ENCODE measurements at places on chromosomes 7 and 10. TPM values are rescaled to one million over a fixed set of nuclear protein-coding genes. Genes with fewer than 3 reads are reported as not detected.

GRCh38 chr10:106198275-106198674, 966.2 kb downstream of the SORCS1 start:
- no peak for DNase-seq

DNA sequence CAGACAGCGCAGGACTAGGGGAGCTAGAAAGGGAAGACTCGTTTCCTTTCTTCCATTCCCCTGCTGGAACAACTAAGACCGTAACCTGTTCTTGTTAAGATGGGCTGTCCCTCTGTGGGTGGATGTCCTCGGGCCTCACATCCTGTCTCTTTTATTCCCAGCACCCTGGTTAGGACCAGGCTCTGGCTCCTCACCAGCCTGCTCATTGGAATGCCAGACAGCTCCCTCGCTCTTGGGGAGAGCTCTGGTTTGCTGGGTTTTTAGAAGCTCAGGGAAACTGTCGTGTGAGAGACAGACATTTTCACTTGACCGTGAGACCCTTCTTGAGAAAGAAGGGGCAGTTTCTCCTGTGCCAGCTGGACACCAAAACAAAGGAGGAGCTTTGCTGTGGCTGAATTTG, 58.1 kb upstream of the HABP2 start:
- DNase-seq, result no peak

TMEM196 gene
- total RNA-seq, result not detected

CYP26C1 gene
- total RNA-seq, result 0.41 TPM

LRIT1 gene
- not detected for total RNA-seq

DNA sequence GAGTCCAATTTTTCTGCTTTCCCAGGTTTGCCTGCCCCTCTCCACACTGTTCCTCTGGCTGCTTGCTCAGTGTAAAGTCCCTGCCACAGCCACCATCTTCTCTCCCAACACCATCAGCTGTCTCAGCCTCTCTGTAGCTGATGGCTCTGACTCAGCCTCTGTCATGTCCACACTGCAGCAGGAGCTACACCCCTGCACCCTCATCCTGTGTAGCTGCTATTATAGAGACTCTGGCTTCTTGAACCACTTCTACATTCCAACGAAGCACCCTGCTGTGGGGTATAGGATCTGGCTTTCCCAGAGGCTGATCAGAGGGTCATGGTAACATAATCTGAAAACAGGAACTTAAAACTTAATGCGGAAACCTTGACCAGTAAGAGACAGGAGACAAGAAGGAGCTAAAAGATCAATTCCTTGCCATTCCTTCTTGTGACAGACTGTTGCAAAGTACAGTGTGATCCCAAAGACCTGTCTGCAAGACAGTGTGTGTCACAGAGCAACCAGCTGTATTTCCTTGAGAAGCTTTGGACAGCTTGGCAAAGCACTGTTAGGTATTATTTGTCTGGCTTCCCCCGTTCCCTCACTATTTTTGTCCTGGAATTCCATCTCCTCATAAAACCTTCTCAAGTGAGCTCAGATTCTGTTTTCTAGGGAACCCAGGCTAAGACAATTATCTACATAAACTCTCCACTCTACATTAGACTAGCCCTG, 42.3 kb downstream of the NRCAM start:
- DNase-seq, result no peak

DNA sequence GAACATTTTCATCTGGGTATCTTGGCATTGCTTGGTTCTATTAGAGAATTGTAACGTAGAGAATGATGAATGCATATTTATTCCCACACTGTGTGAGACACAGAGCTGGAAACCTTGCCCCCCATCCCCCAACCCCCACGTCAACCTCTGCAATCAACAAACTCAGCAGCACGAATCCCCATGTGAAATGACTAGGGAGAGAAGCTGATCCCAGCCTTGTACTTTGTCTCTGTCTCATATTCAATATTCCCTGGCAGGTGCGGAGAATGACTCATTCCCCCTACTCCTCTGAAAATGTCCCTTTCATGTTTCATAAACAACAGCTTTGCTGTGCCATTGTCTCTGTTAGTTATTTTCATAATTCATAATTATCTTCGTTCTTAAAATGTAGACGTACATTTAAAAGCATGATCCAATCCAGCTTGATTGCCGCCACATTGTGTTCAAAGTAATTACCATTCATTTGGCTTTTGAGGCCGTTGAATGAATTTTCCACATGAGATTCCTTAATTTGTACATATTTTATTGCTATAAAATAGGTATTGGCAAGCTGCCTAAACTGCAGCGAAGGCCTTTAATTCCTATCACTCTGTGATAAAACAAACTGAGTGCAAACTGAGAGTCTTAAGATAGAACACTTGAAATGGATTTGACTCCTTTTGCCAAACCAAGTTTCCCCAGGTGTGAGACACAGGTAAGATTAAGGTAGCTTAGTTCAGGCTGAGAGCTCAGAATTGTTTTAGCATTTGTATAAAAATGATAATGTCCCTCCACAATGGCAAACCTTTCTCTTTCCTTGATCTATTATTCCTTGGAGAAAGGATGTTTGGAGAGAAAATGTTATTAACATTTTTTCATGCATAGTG, 920.2 kb downstream of the TYW1 start:
- no peak for DNase-seq

FOXI2 gene
- 0.14 TPM for total RNA-seq

DNA sequence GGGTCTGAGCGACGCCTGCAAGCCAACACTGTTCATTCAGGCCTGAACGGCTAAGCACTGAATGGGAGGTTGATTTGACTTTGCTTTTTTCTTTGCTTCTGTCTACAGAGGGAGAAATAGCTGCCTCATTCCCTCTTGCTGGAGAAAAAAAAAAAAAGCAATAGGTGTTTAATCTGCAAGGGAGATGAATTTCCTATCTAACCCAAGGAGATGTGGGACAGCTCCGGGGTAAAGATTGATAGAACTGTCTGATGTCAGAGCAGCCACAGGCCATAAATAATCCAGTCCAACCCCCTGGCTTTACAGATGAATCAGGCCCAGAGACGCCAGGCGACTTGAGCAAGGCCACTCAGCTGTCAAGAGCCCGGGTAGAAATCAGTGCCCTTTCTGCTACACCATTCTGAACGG, 168.0 kb downstream of the ARHGAP12 start:
- DNase-seq, result no peak

BAMBI gene
- total RNA-seq, result 17.9 TPM

GRCh38 chr10:28263136-28263857, 39.6 kb downstream of the MPP7 start:
- DNase-seq, result no peak

STEAP4 gene
- 5.8 TPM for total RNA-seq

CPA4 gene
- total RNA-seq, result not detected

DNA sequence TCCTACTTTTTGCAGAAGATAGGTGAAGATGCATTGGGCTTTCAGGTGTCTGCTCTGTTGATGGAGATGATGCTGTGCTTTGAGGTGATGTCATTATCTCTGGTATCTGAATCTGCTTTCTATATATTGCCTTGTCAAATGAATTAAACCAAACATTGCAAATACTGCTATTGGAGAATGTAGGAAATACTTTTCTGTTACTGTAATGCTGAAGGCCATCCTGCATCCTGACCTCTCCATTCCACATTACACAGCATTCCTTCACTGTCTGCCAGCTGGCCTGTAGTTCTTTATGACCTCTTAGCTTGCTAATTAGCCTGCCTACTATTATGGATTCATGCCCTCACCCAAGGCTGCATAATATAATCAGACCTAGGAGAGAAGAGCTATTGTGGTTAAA, 73.2 kb downstream of the VCL start:
- DNase-seq, result no peak

OR2A14 gene
- total RNA-seq, result not detected

All from uterus (tissue), 4 donors.